Cardiac septum (tissue), 1 donor: ENCODE measurements at places on chromosomes 11 and 22. TPM values are rescaled to one million over a fixed set of nuclear protein-coding genes. Genes with fewer than 3 reads are reported as not detected.

The TRIM34 gene
- 2.3 TPM for total RNA-seq

The RCOR2 gene
- 4.8 TPM for total RNA-seq

The INS gene
- total RNA-seq: not detected

The CACNA1I gene
- total RNA-seq: 0.03 TPM

The CRYBB1 gene
- total RNA-seq: 0.67 TPM

The VSIG10L2 gene
- not detected for total RNA-seq

The IGSF9B gene
- 85.3 TPM for total RNA-seq

The OMP gene
- total RNA-seq: not detected

GRCh38 chr11:131811383-131811782 is 441.0 kb downstream of the NTM start:
- DNase-seq: no peak

GRCh38 chr11:65613091-65613928 is 711 bp downstream of the MAP3K11 start:
- DNase-seq: no peak

- no peak for DNase-seq
These were observed 100.9 kb downstream of the FAM76B start for GRCh38 chr11:95688501-95689222.

DNA sequence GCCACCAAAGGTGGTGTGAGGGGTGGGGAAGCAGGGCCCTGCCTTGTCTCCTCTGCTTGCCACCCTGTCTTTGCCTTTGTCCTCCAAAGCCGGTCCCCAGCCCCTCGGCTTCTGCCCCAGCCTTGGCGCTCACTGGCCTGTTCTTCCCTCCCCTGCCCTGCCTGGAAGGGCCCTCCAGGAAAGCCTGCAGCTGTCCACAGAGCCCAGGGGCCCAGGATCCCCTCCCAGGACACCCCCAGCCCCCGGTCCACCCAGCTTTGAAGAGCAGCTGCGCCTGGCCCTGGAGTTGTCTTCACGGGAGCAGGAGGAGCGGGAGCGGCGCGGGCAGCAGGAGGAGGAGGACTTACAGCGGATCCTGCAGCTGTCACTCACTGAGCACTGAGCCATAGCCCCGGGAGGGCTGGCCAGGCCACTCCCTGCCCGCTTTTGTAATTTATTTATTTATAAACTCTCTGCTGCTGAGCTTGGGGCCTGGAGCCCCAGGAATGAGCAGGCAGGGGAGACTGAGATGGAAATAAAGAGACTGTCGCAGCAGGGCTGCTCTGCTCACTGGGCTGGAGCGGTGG is 1.3 kb upstream of the SSH3 start:
- DNase-seq: peak; percentile 80

DNA sequence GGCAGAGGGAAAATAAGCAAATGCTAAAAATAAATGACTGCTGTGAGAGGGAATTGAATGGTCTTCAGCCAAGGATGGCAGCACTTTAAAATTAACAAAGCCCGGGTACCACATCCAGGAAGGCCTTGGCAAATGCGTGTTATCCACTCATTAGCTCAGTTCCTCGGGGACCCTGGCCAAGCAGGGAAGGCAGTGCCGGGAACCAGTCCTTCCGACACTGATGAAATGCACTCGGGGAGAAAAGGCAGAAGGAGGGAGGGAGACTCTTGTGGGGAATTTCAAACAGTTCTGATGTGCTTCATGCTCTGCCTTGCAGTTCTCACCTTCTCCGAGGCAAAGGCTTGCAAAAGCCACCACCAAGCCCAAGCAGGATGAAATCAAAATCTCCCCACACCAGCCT is 38.3 kb downstream of the CLPB start:
- DNase-seq: no peak

DNA sequence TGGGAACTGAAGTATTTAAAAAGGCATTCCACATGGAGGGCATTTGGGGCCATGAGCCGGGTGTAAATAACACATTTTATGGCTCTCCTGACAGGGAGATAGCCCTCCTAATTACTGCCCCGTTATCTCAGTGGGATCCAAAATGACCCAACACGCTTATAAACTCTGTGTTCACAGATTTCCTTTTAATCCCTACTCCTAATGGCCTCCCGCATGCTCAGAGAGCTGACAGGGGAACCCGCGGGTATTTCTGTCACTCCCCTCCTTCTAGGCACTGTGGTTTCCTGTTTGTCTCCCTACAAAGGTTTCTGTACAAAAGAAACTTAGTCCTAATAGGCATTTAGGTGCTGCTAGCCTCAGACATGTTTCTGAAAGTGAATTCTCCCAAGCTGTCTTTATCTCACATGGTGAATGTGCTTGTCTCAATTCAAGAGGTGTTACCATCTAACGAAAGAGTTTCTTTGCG is 202.8 kb upstream of the SEZ6L start:
- DNase-seq: no peak

DNA sequence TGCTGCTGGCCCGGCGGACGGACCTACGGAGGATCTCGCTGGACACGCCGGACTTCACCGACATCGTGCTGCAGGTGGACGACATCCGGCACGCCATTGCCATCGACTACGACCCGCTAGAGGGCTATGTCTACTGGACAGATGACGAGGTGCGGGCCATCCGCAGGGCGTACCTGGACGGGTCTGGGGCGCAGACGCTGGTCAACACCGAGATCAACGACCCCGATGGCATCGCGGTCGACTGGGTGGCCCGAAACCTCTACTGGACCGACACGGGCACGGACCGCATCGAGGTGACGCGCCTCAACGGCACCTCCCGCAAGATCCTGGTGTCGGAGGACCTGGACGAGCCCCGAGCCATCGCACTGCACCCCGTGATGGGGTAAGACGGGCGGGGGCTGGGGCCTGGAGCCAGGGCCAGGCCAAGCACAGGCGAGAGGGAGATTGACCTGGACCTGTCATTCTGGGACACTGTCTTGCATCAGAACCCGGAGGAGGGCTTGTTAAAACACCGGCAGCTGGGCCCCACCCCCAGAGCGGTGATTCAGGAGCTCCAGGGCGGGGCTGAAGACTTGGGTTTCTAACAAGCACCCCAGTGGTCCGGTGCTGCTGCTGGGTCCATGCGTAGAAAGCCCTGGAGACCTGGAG is 74.1 kb downstream of the LRP5 start:
- no peak for DNase-seq

DNA sequence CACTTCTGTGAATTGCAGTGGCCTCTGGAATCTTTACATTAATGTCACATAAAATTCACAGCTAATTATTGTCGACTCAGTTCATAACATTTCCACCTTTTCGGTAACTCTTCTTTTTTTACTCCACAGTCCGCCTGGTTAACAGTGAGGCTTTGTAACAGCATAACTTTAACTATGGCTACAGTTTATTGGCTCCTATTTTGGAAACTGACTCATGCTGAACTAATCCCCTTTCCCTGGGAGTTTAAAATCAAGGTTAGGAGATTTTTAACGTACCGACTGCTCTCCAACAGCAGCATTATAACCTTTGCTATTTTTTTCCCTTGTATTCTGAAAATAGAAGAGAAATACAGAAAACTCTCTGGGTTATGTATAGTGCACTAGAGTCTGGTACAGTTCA is 3.2 kb upstream of the POGLUT3 start:
- DNase-seq: no peak

GRCh38 chr11:114130115-114130576 is 70.6 kb downstream of the ZBTB16 start:
- no peak for DNase-seq

- peak; percentile 91 for DNase-seq
These were observed 4.9 kb downstream of the LTO1 start for GRCh38 chr11:69670158-69670845.

GRCh38 chr22:18057568-18058209 is 20.1 kb upstream of the PEX26 start:
- no peak for DNase-seq

DNA sequence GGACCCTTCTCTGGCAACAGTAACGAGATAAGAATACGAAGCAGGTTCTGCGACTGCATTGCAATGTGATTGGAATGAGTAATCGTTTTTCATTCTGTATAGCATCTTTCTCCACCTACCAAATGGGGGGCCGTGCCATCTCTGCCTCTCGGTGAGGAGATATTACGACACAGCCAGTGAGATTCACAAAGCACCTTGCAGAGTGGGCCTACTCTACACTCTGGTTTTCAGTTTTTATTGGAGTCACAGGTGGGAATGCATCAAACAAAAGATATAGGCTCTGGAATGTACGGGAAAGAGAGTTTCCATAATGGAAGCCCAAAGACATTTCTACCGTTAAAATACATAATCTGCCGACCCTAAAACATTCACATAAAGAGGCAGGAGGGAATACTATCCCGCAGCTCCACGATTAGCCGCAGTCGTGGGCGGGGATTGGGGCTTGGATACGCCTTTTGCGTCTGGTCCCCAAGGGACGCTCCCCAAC is 423 bp upstream of the RTN3 start:
- DNase-seq: no peak

DNA sequence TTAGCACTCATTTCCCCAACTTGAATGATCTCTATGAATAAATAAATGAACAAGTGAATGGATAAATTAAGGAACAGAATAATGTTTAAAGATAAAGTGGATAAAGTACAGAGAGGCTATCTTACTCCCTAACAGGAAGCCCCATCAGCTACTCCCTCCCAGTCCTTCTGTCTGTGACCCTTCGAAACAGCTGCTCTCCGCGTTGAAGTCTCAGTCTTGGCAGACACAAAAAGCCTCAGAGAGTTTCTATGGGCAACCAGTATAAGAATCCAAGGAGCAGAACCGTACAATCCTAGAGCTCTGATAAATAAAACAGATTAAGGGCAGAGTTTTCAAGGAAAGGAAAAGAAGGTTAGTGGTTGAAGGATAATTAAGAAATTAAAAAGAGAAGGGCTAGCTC is 35.0 kb downstream of the GUCY1A2 start:
- no peak for DNase-seq

- no peak for DNase-seq
These were observed 3.8 kb downstream of the CSDC2 start for GRCh38 chr22:41564563-41564962.

GRCh38 chr22:17086296-17086695 is 1.5 kb downstream of the IL17RA start:
- DNase-seq: no peak

DNA sequence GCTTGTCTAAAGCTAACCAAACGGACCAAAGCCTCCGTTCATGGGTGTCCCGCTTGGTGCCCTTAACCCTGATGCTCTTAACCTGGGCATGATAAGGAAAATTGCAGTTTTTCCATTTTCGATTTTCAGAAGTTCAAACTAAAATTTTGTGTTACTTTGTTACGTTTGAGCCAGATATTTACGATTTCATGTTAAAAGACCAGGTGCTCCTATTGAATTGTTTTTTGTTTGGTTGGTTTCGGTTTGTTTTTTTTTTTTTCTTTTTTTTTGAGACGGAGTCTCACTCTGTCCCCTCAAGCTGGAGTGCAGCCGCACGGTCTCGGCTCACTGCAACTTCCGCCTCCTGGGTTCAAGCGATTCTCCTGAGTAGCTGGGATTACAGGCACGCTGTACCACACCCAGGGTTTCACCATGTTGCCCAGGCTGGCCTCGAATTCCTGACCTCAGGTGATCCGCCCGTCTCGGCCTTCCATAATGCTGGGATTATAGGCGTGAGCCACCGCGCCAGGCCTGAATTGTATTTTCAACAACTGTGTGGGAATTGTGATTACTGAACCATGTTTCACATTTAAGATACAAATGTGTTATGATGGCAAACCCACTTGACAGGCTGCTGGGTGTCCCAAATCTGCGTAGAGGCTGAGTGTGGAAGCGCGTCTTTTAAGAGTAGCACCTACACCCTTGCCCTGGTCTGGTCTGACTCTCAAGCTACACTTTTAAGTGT is 864 bp upstream of the USP28 start:
- DNase-seq: no peak

DNA sequence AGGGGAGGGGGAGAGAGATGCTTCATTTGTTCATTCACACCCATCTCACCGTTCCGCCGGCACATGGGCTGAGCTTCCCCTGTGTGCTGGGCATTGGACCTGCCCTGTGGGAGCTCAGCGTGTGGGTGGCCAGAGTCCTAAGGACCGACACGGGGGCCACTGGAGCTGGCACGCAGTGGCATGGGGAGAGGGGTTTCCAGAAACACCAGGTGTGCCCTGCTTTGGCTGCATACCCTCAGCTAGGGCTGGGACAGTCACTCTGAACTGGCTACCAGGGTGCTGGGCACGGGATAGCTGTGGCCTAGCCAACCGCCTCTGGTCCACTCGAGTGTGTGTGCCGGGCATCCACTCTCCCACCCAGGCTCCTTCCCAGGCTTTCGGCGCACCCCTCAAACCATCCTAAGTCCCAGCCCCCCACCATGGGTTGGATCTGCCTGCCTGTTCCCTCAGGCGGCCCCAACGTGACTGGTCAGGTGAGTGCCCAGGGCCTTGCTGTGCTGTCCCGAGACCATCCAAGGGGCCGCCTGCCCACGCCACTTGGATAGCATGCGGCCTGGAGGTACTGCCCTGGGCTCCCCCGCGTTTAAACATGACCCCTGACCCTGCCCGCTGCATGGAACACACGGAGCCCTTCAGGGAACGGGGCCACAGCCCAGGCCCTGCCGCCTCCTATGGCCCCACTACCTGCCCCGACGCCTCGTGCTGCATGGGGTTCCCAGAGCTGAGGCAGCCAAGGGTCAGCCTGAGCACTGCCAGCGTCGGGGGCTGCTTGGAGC is 51.6 kb upstream of the LINC01488 start:
- DNase-seq: peak; percentile 49

- no peak for DNase-seq
These were observed 37.9 kb downstream of the AMOTL1 start for GRCh38 chr11:94806014-94806413.

DNA sequence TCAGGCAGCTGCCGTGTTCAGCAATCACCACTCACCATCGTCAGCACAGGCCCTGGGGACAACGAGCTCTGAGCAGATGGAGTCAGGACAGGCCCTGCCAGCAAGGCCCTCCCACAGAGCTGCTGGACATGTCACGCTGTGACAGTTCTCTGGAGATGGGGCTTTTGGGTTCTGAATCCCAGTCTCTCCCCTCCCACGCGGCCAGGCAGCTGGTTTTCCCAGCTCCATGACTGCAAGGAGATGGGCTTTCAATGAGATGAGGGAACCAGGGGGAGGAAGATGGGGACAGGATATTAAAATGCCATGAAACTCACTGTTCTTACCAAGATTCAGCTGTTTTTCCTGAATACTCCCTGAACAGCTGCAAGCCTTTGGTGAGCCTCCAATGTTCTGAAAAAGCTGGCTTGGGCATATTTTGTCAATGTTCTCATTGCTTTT is 305.9 kb downstream of the BRD1 start:
- DNase-seq: peak; percentile 56
